ENCODE measurements at places on chromosomes 1 and 21.

DNA sequence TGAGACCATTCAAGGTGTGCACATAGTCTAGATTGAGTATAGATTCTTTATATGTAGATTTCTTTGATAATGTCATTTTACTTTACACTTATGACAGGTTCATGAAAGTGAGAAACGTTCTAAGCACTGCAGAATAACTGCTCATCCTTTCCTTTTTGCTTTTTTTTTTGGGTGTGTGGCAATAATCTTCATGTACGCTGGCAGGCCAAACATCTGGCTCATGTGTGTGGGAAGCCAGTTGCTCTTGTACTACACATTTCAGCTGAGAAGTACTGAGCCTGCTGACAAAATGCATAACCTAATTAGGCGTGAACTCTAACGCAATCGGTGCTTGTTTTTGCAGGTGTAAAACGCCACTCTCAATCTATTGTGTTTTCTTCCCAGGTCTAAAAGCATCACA, 350.8 kb upstream of the KAZN start:
- no peak for DNase-seq

DNA sequence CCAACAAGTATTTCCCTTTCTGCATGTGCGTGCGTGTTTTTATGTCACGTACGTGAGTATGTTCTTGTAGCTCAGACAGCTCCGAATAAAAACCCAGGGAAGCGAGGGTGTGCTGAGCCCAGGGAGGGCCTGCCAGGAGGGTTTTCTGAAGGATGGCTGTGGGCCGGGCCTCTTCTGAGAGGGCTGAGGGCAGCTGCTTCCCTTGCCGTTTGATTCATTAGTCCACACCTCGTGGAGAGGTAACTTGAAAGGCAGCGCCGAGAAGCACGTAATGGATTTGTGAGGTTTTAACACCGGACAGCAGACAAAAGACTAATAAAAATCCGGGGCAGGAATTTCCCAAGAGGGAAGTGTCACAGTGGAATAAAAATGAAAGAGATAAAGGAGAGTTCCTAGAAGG, 29.5 kb downstream of the CD247 start:
- no peak for DNase-seq

GRCh38 chr1:243727503-243728203, 122.4 kb downstream of the AKT3 start:
- no peak for DNase-seq

DNA sequence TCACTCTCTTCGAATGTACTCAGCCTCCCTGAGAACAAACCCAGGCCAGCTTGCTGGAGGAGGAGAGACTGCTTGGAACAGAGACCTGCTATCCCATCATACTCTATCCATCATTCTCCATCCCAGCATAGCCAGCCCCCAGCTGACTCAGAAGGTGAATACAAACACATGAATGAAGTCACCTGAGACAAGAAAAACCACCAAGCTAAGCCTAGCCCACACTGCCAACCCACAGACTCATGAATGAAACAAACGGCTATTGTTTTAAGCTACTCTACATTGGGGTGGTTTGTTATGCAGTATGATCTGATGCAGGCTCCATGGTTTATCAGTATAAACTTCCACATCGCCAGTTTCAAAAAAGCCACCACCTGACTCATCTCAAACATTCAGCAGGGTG, 395.6 kb downstream of the SETD4 start:
- DNase-seq = no peak

DNA sequence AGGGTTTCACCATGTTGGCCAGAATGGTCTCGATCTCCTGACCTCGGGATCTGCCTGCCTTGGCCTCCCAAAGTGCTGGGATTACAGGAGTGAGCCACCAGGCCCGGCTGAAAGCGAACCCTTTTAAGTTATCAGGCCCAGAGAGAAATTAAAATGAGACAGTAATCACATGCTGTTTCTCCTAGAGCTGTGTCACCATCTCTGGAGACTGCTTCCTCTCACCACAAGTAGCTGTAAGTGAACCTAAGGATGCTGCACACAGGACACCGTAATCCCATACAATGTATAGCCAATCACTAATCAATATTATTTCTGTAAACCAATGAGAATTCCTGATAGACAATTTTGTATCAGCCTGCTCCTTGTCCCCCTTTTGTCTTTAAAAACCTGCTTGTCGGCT, 5.7 kb upstream of the CSTB start:
- DNase-seq = no peak
